Large intestine (tissue), 12 donors: ENCODE measurements at places on chromosomes 5 and 9. TPM values are rescaled to one million over a fixed set of nuclear protein-coding genes. Genes with fewer than 3 reads are reported as not detected.

SCGB3A2 gene
- not detected for polyA plus RNA-seq

DMGDH gene
- polyA plus RNA-seq: 1.3 TPM

GABRA1 gene
- polyA plus RNA-seq: 0.61 TPM

GRCh38 chr5:5046680-5047502 lies 93.2 kb upstream of the ADAMTS16 start:
- no peak for DNase-seq

- no peak for DNase-seq
Observed at GRCh38 chr9:20373263-20373662, 249.0 kb downstream of the MLLT3 start.

DNA sequence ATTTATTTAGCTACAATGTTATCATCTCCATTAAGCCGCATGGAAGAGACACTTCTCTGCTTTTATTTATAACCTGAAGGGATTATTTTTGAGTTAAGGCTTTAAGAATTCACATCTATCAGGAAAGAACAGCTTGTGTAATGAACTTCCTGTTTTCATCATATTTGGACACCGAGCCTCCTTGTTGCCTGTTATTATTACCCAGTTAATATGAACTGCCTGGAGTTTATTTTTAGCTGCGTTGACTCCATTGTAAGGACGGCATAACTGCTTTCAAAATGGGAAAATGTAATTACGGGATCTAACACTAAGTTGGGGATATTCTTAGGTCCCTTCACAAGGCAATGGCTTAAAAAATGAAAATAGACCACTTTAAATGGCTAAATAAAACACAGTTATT lies 89.0 kb upstream of the NR4A3 start:
- no peak for DNase-seq

GRCh38 chr5:12217039-12217438 lies 312.8 kb upstream of the CTNND2 start:
- no peak for DNase-seq

NSUN2 gene
- polyA plus RNA-seq: 83.8 TPM

SIGMAR1 gene
- 79.9 TPM for polyA plus RNA-seq

GLDC gene
- polyA plus RNA-seq: 13.0 TPM

ZDHHC21 gene
- 16.7 TPM for polyA plus RNA-seq

GRM6 gene
- polyA plus RNA-seq: 0.70 TPM

CCL21 gene
- polyA plus RNA-seq: 60.4 TPM

PCDHGA6 gene
- polyA plus RNA-seq: 1.9 TPM

DNA sequence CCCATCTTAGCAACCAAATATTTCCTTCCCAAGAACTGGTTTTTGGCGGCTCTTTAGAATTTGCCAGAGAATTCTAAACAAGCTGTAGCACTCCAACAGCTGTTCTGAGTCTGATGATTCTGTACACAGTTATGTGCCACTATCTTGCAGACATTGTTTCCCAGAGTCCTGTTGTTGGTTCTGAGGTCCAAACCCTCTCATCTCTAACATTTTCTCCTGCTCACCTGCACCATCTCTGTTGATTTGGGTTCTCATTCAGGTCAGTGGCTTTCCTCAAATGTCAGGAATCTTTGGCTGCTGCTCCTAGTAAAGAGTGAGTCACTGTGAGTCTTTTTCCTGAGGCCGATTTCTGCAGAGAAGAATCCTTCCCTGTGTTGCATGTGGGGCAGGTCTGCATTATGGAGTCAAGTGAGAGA lies 50.0 kb downstream of the CAMSAP1 start:
- no peak for DNase-seq

DNA sequence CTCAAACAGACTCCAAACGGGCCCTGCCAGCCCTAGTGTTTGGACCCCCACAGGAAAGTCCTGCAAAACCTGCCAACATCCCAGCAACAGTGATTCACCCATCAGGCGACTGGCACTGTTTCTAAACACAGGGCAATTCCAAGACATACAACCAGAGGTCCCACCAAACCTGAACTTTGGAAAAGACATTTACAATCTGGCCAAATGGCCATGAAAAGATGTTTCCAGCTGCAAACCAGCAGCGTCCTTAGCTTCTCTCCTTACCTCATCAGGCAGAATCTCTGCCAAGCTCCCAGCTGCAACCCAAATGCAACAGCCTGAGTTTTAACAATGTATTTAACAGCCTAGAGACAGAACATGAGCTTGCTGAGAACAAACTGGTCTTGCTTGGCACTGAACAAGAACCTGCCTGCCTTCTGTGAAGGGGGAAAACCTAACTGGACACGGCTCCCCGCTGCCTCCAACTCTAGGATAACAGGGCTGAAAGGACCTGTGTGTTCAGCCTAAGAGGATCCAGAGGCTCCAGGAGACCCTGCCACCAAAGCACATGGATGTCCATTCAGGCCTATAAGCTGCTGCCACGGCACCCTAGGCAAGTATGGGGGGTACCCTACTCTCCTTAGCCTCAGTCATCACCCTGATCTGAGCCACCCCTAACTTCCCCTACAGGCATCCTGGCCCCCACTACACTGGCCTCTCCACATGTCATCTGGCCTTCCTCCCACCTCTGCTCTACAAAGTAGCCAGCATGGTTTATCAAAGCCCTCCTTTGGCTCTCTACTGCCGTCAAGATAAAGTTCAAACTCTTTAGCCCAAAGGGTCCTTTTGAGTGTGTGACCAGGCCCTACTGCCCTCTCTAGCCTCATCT lies 5.6 kb downstream of the P4HA2 start:
- peak; percentile 31 for DNase-seq

PCDHB12 gene
- 1.2 TPM for polyA plus RNA-seq

DNA sequence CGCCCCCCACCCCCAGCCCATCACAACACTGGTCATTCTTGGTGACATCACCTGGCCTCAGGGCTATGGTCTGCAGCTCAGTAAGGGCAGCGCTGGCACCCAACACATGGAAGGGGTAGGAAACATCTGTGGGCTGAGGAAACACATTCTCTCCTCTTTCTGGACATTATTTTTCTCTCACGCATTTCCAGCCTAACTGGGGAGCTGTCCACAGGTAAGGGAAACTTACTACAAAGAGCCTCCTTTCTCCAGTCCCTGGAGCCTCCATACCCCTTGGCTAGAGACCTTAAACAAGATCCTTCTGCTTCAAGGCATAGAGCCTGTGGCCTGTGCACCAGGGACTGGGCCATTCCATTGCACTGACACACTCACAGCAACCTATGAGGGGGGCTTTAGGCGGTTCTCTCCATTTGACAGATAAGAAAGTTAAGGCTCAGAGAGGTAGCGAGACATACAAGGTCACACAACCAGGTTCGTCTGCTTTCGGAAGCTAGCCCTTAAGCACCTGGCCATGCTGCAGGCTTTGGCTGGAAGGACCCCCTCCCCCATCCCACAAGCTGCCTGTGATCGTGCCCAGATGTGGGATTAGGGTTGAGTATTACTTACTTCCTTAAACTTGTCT lies 40.7 kb downstream of the CXXC5 start:
- no peak for DNase-seq

CDC20B gene
- 0.15 TPM for polyA plus RNA-seq

- DNase-seq: no peak
Observed at GRCh38 chr9:8917956-8918739, 1118.6 kb upstream of the DMAC1 start.

DNA sequence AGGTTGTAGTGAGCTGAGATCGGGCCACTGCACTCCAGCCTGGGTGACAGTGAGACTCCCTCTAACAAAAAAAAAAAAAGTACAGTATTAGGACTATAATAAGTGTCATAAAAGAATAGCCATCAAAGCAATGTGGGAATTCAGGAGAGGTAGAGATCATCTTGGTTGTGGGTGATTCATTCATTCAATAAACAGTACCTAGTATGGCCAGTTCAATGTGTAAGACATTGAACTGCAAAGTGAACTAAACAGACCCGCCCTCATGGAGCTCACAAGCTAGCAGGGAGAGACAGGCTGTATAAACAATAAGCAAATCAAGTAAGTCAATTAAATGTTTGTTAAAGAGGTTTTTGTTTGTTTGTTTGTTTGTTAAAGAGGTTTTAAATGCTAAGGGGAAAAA lies 146.1 kb upstream of the RANBP3L start:
- no peak for DNase-seq

DNA sequence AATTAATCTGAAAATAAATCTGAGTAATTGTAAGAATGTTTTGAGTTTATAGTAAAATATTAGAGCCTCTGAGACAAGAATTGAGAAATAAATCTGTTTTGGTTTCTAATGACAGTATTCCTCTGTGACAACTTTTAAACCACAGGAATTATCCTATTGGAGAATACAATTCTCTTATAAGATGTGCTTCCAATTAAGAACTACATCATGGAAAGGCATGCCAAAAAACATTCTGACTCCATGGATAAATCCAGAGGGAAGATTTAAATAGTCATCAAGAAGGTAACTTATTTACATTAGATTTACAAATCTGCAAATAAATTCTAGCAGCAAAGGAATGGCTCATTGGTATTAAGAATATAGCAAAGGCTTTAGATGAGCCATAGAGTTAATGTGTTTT lies 178.3 kb upstream of the ACOT12 start:
- DNase-seq: no peak

DNA sequence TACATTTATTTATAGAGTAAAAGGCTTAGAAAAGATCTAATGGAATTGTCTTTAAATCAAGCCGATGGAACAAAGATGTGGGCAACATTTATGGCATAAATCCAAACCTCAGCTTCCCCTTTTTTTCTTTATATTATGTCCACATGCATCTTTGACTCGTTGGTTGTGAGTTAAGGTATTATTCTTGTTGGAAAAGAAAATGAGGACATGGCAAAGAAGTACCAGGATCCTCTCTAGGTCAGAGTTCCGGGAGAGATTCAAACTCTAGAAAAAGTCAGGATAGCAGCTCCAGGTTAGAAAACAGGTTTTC lies 508 bp upstream of the NME5 start:
- DNase-seq: no peak

- DNase-seq: no peak
Observed at GRCh38 chr9:124710766-124711165, 60.3 kb downstream of the NR6A1 start.

DNA sequence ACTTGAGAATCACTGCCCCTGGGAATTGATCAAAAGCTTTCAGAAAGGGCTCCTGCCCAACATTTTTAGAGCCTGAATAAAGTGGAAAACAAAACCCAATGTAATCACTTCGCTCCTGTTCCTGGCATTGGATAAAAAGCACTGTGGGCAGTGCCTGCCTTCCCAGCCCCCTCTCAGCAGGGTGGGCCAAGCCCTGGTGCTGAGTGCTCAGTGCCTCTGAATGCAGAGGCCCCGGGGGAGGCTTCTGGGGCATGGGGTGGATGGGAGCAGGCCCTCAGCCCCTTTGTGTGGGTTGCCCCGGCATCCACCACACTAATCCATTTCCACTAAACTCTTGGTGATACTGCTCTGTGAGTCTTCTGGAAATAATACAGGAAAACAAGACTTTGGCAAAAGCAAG lies 55.6 kb downstream of the CFAP90 start:
- DNase-seq: no peak

DNA sequence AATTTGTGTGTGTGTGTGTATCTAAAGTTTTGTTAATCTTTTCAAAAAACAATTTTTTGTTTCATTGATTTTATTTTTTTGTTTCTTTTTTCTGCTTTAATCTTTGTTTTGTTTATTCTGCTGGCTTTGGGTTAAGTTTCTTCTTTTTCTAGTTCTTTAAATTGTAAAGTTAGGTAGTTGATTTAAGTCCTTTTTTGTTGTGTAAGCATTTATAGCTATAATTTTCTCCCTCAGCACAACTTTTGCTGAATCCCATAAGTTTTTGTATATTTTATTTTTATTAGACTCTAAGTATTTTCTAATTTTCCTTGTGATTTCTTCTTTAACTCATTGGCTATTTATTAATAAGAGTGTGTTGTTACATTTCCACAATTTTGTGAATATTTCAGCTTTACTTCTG lies 34.9 kb downstream of the GABRA6 start:
- no peak for DNase-seq

GRCh38 chr5:81428446-81428845 lies 34.5 kb upstream of the ACOT12 start:
- DNase-seq: no peak

TRIM14 gene
- 59.2 TPM for polyA plus RNA-seq

DNA sequence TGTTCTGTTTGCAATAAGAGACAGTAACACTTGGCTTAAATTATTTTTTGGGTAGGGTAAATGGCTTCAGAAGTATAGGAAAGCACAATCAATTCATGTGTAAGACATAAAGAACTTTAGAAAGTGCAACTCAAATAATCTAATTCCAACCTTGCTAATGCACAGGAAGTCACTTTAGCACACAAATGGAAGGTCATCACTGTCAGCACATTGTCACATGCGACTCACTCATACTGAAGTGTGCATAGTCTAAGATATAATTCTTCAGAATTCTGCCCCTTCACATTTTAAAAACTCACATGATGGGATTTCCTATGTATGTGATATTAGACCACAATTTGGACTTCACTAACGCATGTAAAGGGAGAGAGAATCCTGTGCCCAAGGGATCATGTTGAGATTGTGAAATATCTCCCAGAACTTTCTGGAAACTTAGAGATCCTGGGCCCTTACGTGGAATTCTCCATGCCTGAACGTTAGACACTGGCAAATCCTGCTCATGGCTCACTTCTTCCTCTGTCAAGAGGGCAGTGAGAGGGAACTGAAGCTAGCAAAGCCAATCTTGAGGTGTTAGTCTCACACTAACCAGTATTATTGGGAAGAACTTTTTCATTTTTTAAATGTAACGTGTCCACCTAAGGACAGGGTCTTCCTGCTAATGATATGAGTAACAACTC lies 403.2 kb upstream of the PTGER4 start:
- DNase-seq: no peak

ARL14EPL gene
- polyA plus RNA-seq: not detected

CER1 gene
- polyA plus RNA-seq: 0.06 TPM

PCDHGA11 gene
- 1.4 TPM for polyA plus RNA-seq

GPR21 gene
- 0.24 TPM for polyA plus RNA-seq

DNA sequence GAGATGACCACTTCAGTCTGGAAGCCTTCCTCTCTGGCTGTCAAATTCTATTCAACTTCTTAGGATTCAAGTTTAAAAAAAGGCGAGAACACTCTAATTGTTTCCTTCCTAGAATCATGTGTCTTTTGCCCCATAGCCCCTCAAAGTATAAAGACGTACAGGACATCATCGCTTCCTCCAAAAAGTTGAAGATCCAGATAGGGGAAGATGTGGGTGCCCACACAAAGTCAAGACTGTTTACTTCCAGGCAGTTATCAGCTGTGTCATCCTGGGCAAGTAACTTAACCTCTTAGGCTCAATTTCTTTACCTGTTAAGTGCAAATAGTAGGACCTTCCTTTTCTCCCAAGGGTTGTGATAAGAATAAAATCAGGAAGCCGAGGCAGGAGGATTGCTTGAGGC lies 40.1 kb downstream of the PPARGC1B start:
- DNase-seq: no peak

EQTN gene
- 0.34 TPM for polyA plus RNA-seq

GRCh38 chr5:55600497-55601203 lies 65.9 kb upstream of the PLPP1 start:
- DNase-seq: no peak

- no peak for DNase-seq
Observed at GRCh38 chr9:86764671-86765343, 182.5 kb downstream of the GAS1 start.

DNA sequence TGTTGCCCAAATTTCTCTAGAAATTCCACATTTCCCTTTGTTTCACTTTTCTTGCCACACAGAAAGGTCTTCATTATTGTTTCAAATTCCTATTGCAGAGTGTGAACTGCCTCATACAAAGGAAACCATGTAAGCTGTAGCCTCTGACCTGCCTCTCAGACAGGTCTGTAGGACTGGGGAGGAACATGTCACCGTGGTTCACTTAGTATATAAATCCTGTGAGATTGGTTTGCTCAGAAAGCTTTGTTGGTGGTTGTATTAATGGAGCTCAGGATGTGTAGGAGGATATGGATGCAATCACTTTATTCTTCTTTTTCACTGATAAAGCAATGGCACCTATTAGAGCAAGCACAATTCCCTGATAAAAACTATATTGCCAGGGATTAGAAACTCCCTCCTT lies 4.2 kb downstream of the SGCD start:
- DNase-seq: no peak
